NCI-H524 treated with DMSO at 0.1 percent for 48 hours (cell line): ENCODE measurements at places on chromosomes 1 and 21.

GRCh38 chr1:156048663-156049258 is 4.8 kb downstream of the UBQLN4 start:
- DNase-seq = no peak

GRCh38 chr21:40732253-40733023 is 114.5 kb downstream of the DSCAM start:
- DNase-seq = no peak

GRCh38 chr21:45301521-45302081 is 13.9 kb upstream of the POFUT2 start:
- no peak for DNase-seq

DNA sequence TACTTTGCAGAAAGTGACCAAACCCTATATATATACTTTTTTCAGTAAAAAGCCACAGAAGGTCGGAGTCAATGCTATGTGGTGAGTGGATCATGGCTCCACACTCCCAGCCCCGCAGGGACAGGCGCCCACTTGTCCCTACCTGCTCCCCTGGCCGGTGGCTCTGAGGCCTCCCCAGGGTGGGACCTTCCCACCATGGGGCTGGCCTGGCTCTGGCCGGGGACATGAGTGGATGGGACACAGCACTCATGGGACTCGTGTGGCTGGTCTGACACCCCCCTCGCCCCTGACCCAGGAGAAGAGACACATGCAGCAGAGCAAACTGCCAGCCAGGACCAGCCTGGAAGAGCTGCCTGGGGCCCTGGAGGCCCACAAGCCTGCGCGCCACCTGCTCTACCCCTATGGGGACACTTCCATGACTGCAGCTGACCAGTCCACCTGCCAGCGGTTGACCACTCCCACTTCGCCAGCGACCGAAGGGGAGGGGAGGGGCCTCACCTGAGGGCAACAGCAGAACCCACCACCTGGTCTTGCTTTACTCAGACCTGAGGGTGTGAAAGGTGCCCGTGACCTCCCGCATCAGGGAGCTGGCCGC is 2.2 kb downstream of the SPATC1L start:
- DNase-seq = no peak

DNA sequence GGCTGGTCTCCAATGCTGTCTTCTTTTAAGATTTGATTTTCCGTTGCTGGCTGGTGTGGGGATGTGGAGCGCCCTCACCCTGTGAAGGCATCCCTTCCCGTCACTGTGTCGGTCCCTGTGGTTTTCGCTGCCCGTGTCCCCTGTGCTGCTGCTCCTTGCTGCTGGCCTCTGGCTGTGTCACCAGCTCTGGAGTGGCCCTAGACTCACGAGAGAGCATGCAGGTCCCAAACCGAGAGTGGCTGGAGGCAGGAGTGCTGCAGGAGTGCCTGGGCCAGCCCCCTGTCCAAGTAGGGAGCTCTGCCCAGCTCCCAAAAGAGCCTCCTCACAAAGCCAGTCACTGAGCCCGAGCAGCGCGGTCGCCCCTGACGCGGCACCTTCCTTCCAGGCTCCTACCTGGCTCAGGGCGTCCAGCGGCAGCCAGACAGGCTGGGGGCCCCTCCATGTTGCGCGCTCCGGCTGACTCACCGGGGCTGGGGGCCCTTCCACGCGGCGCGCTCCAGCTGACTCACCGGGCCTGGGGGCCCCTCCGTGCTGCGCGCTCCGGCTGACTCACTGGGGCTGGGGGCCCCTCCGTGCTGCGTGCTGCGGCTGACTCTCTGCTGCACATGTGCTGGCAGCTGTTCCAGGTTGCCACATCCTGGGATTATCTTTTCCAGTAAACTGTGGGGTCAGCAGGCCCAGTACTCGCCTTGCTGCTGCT is 106.7 kb upstream of the COL6A1 start:
- no peak for DNase-seq

- peak; percentile 48 for DNase-seq
Measured at GRCh38 chr21:42148097-42148496, 70.8 kb upstream of the ABCG1 start.

DNA sequence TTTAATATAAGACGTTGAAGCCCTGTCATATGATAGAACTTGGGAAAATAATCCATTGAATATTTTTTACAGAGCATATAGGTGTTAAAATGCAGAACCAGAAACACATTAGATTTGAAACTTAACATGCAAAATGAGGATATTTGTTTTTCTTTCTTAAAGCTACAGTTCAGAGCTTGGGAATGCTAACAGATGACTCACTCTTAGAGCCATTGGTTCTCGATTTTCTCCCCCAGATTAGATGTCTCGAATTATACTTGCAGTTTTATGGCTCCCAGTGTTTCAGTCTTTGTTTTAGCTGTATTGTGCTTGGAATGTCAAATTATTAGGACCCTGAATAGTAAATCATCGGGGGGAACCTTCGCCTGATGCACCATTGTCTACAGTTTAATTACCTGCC is 575.7 kb upstream of the ZP4 start:
- no peak for DNase-seq
